ENCODE measurements at places on chromosomes 7 and 10.

DNA sequence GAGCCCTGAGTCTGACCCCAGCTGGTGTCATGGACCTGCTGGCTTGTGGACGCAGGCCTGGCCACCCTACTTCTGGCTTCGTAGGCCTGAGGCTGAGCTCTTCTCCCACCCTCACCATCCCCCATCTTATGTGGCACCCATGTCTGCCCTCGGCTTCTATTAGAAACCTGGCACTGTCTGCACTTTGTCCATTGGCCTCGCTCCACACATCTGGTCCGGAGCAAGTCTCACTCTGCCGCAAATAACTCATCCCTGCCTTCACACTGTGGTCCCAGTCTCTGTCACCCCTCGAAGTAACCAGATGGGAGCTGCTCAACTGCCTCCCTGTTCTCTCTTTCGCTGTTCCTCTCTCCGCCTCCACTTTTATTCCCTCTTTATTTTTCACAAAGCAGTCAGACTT lies 78.6 kb downstream of the TRRAP start:
- DNase-seq = no peak

DNA sequence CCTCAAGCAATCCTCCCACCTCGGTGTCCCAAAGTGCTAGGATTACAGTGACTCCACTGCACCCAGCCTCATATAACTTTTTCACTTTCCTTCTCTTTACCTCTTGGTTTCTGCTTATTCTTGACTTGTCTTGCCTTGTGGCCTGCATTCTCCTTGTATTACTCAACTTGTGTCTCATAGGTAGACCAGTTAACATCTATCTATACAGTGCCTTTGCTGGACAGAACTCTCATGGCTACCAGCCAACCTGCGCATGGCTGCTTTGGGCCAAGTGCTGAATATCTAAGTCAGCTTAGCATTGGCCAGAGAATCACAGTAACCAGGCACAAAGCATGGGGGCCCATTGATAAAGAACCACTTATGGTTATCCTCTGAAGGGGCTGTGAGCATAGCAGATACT lies 42.6 kb upstream of the ZNRF2 start:
- no peak for DNase-seq

- no peak for DNase-seq
Measured at GRCh38 chr10:59587083-59587755, 122.4 kb downstream of the SLC16A9 start.

- peak; percentile 38 for DNase-seq
Measured at GRCh38 chr10:122019414-122019975, 30.5 kb downstream of the TACC2 start.

DNA sequence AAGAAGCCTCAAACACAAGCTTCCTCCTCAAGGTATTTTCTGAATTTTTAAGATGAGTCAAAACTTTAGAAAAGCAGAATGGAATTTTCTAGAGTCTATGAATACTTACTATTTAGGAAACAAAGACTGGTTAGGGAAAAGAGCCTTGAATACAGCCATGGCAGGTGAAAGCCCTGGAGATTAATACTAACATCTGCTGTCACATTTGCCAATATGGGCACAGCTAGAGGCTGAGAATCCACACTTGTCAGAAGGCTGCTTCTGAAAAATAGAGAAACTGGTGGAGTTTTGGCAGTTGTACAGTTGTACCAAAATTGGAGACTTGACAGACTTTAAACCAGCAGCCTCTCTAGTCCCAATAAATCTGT lies 24.3 kb upstream of the CNNM1 start:
- no peak for DNase-seq

DNA sequence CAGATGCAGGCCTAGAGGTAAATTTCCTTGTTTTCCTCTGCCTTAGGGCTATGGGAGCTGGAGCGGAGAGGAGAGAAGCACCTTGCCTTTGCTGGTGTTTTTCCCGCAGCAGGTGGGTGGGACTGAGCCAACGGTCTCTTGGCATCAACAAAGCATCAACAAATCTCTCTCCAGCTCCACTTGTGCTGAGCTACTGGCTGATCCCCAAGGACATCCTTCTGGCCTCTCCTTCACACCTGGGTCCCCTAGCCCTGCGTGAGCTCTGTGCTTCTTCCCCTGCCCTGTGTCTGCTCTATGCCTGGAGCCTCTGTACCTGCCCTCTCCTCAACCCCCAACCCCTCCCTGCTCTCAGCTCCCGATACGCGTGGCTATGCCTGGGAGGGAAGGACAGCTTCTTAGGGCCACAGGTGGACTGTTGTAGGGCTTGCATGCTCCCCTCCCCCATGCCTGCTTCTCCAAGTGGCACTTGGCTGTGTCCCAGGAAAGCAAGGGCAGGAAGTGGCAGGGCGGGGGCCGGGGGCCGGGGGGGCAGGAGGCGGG lies 3.2 kb upstream of the CLDN4 start:
- DNase-seq = peak; percentile 91

- DNase-seq = no peak
Measured at GRCh38 chr7:50304911-50305582, 531 bp downstream of the IKZF1 start.

DNA sequence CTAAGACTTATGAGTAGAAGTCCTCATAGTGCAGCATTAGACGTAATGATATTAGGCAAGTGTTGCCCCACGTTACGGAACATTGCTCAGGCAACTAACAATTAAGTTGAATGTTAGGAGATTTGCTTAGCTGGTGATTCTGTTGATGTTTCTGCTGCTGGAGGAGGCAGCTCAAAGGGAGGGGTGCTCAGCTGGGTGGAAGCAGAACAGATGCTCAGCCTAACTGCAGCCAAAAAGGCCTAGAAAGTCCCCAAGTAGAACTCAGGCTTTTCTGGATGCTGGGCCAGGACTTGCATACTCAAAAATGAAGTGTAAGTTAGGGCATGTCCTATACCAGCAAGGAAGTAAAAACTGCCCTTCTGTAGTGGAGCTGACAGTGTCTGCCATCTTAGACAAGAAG lies 201.4 kb downstream of the ADRA2A start:
- DNase-seq = no peak

GRCh38 chr7:2843711-2844152 lies 376 bp downstream of the GNA12 start:
- no peak for DNase-seq

DNA sequence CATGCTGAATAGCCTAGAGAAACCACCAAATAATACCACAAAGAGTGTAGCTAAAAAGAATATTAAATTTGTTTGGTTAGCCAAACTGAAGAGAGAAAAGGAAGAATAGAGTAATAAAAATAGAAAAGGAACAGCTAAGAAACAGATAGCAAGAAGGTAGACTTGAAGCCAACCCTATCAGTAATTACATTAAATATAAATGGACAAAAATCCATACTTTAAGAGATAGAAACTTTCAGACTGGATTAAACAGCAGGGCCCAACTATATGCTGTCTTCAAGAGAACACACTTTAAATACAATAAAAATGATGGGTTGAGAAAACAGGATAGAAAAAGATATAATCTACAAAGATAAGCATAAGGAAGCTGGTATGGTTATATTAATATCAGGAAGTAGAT lies 31.2 kb downstream of the IL2RA start:
- no peak for DNase-seq

- DNase-seq = no peak
Measured at GRCh38 chr10:88064608-88065382, 201.4 kb downstream of the PTEN start.

DNA sequence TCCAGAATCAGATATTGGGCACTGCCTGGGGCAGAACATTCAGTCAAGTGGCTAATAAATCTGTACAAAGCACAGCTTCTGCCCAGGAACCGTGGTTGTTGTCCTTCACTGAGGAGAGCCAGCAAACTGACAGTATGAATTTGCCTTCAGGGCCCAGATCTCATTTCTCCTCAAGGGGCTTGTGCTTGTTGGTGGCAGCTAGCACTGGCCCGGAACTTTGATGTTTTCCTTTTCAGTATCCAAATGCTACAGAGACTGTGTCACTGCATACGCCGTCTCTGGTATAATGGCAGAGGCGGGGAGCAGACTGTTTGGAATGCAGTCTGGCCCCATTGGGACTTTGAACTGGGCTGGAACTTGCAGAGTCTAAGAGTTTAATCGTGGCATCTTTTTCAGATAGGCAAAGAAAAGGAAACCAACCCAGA lies 30.4 kb upstream of the ADD3 start:
- DNase-seq = no peak

- DNase-seq = no peak
Measured at GRCh38 chr10:77531441-77532001, 106.1 kb downstream of the KCNMA1 start.

- DNase-seq = no peak
Measured at GRCh38 chr7:739455-739982, 12.4 kb upstream of the PRKAR1B start.

GRCh38 chr10:122882766-122883165 lies 3.4 kb upstream of the FAM24B start:
- DNase-seq = no peak

DNA sequence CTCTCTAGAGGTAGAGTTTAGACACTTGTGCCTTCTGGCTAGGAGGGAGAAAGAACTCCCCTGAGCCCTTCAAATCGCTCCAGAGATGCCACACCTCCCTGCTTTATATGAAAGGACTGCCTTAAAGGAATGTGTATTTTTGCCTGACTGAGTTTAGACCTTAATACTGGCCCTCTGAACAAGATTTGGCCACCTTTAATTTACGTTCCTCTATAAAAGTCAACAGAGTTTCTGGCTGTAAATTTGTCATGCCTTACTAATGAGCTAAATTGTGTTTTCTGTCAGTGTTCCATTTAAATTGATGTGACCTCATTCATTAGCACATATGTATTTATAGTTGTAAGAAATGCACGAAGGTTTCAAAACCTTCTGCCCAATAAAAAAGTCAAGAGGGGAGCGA lies 48.0 kb downstream of the SEMA3C start:
- peak; percentile 81 for DNase-seq

GRCh38 chr10:20407357-20407756 lies 489.8 kb downstream of the NEBL start:
- no peak for DNase-seq

- DNase-seq = no peak
Measured at GRCh38 chr7:66013938-66014337, 31.9 kb upstream of the GUSB start.

DNA sequence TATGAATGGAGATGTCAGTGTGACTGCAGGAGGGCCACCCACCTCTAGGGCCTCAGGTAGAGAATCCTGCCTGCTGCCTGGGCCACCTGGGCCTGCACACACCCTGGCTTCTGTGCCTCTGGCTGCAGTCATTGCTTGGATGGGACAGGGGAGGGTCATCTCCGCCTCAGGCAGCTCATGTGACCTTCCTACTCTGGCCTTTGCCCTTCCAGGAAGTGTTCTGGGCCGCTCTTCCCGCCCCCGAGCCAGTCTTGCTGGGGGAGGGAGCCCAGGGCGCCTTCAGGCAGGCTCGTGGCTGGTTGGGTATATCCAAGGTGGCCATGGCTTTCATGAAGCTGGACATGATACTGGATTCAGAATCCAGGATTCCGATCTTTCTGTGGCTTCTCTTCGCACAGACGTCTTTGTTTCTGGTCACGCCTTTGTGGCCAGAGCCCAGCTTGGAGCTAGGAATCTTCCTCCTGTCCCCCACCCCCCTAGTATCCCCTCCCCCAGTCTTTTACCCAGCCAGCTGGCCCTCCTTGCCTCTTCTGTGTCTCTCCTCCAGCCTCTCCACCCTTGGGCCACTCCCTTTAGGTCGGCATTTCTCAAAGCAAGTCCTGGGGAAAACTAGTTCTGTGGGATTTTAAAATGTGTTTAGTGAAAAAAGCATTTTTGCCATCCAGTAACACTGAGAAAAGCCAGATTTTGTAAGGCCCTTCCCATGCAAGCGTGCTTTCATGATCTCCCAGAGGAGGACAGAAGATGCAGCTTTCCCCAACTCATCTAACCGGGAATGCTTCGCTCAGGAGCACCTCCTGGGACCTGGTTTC lies 119.6 kb downstream of the ZMIZ1 start:
- no peak for DNase-seq

DNA sequence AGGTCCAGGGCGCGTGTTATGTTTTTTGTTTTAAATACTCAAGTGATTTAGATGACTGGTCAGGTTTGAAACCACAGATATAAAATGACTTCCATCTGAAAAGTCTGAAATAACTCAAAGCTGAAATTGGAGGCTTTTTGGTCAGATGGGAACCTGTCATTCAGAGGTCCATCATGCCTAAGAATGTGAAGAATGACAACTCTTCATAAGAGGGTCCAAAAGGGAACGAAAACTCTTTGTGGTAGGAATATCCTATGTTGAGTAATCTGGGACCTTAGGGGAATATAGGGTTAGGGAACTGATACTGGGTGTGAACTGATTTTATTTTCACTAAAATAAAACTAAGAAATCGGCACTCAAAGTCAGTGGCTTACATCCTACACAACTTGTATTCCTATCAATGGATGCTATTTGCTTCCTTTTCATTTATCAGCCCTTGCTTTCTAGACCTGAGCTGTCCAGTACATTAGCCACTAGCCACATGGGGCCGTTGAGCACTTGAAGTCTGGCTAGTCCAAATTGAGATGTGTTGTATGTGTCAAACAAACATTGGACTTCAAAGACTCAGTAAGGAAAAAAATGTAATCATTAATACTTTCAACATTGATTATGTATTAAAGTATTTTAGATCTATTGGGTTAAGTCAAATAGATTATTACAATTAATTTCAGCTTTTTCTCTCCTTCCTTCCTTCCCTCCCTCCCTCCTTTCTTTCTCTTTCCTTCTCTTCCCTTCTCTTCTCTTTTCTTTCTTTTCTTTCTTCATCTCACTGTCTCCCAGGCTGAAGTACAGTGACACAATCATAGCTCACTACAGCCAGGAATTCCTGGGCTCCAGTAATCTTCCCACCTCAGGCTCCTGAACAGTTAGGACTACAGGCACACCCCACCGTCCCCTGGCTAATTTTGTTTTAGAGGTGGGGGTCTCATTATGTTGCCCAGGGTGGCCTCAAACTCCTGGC lies 56.5 kb upstream of the KDM7A start:
- no peak for DNase-seq

DNA sequence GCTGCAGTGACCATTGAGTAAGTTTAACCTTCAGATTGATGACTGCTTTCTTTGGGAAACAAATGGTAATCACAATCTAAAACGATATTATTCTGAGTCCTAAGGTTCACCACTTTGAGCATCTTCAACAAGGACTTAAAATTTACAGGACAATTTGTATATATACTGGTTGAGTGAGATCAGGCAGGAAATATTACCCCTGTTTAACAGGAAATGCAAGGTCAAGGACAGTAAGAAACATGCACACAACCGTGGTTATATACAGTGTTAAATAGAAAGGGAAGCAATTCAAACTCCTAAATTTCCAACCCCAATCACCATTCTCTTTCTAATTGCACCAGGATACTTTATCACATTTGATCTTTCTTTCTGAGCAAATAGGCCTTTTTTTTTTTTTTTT lies 96.1 kb downstream of the ZNF277 start:
- DNase-seq = no peak

- no peak for DNase-seq
Measured at GRCh38 chr10:97643441-97643985, 3.0 kb downstream of the PI4K2A start.

GRCh38 chr10:3887885-3888476 lies 103.0 kb upstream of the KLF6 start:
- DNase-seq = no peak

DNA sequence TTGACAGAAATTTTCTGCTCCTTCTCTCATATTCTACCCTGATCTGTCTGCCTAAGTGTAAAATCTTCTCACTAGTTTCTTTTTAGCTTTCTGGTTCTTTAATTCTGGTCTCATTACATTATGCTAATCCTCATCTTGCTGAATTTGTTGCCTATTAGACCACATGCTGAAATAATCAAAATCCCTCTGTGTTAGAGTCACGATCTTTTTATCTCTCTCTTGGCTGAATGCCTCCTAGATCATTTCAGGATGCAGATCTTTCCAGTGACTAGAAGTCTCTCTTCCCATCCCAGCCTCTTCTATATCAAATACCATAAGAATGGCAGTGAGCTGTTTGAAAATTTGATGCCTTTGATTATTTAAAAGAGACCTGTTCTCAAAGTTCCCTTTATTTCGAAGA lies 661.9 kb downstream of the SORCS1 start:
- no peak for DNase-seq
